Right ventricle myocardium superior (tissue), 1 donor: ENCODE measurements at places on chromosomes 1 and 21. TPM values are rescaled to one million over a fixed set of nuclear protein-coding genes. Genes with fewer than 3 reads are reported as not detected.

KCNC4 gene
- total RNA-seq: 4.2 TPM

PTPRC gene
- 7.2 TPM for total RNA-seq

PROX1 gene
- total RNA-seq: 85.2 TPM

AK2 gene
- total RNA-seq: 124 TPM

SLAMF7 gene
- total RNA-seq: 0.16 TPM

IL19 gene
- not detected for total RNA-seq

DDX59 gene
- 12.9 TPM for total RNA-seq

ERICH3 gene
- total RNA-seq: not detected
